HTR-8/SVneo (cell line): ENCODE measurements at places on chromosomes 12 and 14.

GRCh38 chr12:51820526-51821439 lies 27.7 kb downstream of the FIGNL2 start:
- no peak for DNase-seq

GRCh38 chr12:21983095-21983494 lies 41.9 kb upstream of the ABCC9 start:
- no peak for DNase-seq

DNA sequence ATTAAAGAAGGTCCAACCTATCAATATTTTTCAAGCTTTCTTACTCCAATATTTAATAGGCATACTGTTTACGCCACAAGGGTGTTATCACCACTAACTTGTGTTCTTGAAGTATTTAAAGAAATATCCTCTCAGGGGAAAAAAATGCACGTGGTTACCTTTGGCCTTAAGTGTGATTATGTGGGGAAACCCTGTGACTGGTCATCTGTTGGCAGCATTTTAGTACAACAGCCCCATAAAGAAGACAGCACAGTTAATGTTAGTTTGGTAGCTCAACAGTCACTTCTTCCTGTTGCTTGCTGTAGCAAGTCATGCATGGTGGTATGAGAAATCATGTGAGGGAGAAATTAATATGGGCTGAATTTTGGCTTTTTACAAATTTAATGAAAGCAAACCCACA lies 1021.5 kb upstream of the TMEM132C start:
- no peak for DNase-seq

- DNase-seq: no peak
Measured at GRCh38 chr12:2642176-2642892, 152.4 kb upstream of the FKBP4 start.

DNA sequence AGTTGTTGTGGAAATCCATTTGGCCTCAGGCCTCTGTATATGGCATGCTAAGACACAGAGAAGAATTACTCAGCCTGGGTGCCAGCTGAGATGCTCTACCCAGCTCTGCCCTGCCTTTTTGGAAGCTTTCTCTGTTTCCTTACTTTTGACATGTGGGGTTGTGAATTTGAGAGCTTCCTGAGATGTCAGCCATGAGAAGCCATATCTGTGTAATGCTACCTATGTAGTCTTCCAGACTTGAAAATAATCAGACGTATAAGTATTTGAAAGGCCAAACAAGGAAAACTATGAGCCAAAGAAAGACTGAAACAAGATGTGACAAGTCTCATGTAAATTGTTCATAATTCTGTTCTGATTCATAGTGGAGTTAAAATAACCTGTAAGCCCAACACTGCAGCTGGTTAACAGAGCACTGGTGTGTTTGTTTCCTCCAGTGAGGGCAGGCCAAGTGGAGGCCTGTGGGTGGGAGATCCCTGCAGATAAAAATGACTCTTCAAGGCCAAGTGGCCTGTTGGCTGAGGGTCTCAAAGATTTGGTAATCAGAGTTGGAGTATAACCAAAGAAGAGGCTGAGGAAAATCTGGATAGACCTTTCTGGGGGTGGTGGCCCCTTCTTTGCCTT lies 94.0 kb downstream of the TMX1 start:
- DNase-seq: no peak
